ENCODE measurements at places on chromosomes 3 and 15.

GRCh38 chr3:158111861-158112260, 2.0 kb downstream of the RSRC1 start:
- no peak for DNase-seq

GRCh38 chr3:73056014-73056844, 5.2 kb upstream of the EBLN2 start:
- peak; percentile 65 for DNase-seq

- no peak for DNase-seq
Observed at GRCh38 chr3:112397556-112397955, 64.6 kb downstream of the CD200 start.

- DNase-seq: peak; percentile 55
Observed at GRCh38 chr3:189787632-189788031, 156.4 kb downstream of the TP63 start.

GRCh38 chr3:133230195-133230594, 169.7 kb upstream of the BFSP2 start:
- DNase-seq: no peak

GRCh38 chr15:84863565-84864443, 20.7 kb upstream of the SLC28A1 start:
- DNase-seq: peak; percentile 25

DNA sequence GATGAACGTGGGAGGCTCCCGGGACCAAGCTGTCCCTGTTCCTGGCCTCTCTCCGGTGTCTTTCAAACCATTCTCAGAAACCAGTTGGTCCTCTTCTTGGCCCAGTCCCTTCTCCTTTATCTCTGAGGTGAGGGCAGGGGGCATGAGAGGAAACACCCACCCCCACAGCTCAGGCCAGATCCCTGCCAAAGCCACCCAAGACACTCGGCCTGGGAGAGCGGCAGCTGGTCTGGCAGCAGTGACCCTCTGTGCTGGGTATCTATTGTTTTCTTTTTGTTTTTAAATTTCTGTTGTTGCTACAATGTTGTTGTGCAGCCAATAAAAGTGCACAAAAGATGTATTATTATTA, 27.3 kb downstream of the ACSBG1 start:
- no peak for DNase-seq

- no peak for DNase-seq
Observed at GRCh38 chr3:13575459-13576061, 26.6 kb downstream of the FBLN2 start.

GRCh38 chr15:38624244-38625205, 59.9 kb upstream of the RASGRP1 start:
- no peak for DNase-seq
